NCI-H187 treated with DMSO at 0.1 percent for 48 hours (cell line): ENCODE measurements at places on chromosomes 6 and 20.
A peak's percentile ranks its signal among the peaks of the same experiment; 100 is the strongest.

DNA sequence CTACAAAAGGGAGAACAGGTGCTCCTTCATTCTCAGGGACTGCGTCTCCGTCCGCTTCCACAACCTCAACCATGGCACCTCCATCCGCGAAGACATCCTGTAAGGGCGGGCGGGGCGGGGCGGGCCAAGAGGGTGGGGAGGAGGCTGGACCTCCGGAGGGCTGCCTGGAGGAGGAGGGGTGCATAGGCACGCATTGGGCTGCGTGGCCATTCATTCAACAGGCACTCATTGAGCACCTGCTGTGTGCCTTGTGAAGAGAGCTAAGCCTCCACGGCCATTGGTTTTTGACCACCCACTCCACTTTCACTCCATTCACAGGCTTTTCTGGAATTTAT lies 435 bp downstream of the ZSWIM3 start:
- DNase-seq, result no peak

DNA sequence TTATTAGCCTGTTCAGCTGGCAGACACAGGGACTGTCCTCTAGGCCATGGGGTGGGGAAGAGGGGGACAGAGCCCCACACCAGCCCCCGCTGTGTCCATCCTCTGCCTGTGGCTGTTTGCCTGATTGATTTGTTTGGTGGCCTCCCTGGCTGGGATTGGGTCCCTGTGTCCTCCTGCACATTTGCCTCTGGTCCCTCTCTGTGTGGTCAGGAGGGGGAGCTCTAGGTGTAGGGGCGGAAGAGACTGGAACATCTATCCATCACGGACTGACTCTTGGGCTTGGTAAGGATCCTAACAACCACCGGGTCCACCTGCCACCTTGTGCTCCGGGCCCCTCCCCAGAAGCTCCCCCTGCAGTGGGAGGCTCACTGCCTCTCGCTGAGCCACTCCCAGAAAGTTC lies 38.4 kb upstream of the CCDC167 start:
- DNase-seq, result no peak

GRCh38 chr20:38250609-38251008 lies 9.9 kb downstream of the KIAA1755 start:
- DNase-seq, result no peak

DNA sequence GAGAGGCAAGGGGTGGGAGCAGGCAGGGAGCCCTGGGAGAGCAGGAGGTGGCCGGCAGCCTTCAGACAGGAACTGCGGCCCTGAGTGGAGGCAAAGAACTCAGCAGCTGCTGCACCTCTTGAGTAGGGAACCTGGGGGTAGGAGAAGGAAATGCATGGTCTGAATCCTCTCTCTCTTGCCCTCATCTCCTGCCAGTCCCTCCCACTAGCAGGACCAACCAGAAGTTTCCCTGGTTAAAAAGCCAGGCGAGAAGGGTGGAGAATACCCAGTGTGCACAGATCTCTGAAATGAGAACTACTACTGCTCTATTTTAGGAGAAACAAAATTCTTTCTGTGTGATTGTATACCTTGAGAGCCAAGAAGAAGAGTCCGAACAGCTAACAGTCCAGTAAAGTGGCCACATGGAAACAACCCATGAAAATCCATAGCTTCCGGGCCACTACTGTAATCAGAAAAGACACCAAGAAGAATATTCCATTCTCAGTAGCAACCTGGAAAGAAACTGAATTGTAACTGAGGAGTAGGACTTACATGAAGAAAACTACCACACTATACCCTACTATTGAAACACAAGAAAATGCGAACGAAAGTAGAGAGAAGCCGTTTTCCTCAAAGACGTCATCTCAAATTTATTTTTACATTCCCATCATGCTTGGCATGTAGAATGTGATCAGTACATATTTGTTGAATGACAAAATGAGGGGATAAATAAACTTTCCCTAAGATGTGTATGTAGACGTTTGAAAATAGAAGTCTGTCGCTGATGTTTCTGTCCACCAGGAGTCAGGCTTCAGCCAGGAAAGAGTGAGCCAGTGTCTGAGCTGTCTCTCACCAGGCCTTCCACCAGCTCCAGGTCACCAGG lies 25.6 kb downstream of the WRNIP1 start:
- no peak for DNase-seq

- no peak for DNase-seq
Measured at GRCh38 chr6:62262283-62262682, 23.7 kb downstream of the KHDRBS2 start.

- no peak for DNase-seq
Measured at GRCh38 chr20:3398681-3399252, 8.7 kb downstream of the DNAAF9 start.

DNA sequence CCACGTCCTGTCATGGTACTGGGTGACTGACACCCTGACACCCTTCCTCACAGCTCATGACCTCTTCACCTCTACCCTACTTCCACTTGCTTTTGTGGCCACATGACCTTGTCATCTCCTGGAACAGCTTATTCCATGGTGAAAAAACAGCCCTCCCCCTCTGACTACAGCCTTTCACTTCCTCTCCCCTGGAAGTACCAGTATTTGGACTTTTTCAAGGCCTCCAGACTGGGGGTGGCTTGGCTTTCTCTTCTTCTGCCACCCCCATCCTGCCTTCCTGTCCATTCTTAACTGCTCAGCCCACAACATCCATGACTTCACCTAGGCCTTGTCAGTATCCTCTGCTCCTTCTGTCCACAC lies 168.4 kb downstream of the CARMIL1 start:
- DNase-seq, result no peak

DNA sequence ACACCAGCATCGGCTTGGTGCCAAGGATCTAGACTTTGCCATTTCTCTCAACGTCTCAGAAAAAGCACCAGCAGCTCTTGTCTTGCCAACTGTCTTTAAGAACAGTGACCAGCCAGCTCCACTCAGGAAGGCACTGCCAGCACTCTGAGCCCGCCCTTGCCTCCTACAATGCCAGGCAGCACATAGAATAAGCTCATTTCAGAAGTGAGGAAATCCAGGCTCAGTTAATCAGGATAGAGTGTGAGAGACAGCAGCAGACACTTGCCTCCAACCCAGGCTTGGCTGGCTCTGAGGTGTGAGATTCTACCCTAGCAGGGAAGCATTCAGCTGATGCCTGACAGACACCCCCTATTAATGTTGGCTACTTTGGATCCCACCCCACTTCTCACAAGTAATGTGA lies 4.3 kb upstream of the SYNDIG1 start:
- no peak for DNase-seq

GRCh38 chr6:143675946-143676345 lies 1.8 kb upstream of the PHACTR2 start:
- DNase-seq, result no peak

DNA sequence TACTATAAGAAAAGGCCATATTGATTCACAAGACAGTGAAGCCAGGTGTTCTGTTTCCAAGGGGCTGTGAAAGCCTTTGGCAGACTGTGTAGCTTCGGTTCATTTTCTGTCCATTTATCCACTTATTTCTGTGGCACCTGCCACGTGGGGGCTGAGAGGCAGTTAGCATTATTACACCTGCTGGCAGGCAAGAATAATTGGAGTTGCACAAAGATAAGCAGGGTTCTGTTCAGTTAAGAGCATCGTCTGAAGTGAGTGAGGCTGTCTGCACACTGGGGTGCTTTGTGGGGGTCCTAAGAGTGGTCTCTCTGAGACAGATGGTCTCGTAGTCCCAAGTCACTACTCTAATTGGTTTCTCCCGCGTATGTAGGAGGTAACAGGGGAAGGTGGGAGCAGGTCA lies 60.6 kb upstream of the CCN6 start:
- DNase-seq, result peak; percentile 45

- DNase-seq, result no peak
Measured at GRCh38 chr6:169274781-169275180, 21.1 kb upstream of the THBS2 start.

GRCh38 chr6:44044154-44044539 lies 83.1 kb downstream of the MRPL14 start:
- DNase-seq, result no peak

- DNase-seq, result no peak
Measured at GRCh38 chr20:52312132-52312729, 120.7 kb upstream of the ZFP64 start.

DNA sequence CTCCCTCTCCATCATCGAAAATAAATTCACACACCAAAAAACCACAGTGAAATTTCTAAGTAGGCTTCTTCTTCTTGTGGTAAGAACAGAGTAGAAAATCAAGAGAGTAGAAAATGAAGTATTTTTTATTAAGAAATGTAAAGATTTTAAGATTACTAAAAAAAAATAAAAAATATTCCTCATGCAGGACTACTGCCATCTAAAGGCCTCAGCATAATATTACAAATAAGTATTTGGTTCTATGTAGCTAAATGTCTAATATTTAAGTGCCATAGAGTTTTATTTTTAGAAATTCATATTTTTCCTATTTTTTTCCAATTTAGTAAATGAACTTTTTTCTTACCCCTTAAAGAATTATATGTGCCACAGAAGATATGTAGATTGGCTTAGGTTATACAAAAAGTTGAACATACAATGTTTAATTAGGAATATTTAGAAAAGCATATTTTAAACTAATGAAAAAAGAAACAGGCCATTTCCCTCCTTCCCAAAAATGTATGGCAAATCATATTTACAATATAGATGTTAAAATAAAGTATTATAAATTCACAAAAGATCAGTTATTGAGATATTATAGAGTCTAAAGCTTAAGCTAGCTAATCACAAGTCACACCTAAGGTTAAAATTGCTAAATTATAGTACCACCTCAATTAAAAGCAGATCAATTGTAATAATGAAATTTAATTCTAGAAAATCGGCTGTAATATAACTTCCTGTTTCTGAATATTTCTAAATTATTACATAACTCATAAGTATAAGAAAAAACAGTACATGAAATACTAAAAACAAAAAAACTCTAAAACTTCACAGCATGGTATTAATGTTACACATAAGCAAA lies 3.5 kb upstream of the NT5DC1 start:
- DNase-seq, result no peak

- no peak for DNase-seq
Measured at GRCh38 chr6:84280030-84280429, 52.6 kb upstream of the CEP162 start.

DNA sequence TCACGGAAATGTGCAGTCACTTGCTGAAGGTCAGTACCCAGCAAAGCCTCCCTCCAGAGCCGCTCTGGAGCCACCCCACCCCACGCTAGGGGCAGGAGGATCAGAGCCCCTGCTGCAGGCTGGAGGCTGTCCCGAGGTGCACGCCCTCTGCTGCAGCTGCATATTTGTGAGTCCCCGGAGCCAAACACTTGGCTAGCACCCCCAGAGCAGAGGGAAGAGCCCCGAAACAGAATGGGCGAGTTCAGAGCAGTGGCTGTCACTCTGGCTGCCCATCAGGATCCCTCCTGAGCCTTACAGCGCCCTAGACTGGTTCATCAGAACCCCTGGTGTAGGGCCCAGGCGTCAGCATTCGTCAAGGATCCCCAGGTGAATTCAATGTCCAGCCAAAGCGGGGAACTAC lies 9.5 kb upstream of the TULP1 start:
- no peak for DNase-seq

DNA sequence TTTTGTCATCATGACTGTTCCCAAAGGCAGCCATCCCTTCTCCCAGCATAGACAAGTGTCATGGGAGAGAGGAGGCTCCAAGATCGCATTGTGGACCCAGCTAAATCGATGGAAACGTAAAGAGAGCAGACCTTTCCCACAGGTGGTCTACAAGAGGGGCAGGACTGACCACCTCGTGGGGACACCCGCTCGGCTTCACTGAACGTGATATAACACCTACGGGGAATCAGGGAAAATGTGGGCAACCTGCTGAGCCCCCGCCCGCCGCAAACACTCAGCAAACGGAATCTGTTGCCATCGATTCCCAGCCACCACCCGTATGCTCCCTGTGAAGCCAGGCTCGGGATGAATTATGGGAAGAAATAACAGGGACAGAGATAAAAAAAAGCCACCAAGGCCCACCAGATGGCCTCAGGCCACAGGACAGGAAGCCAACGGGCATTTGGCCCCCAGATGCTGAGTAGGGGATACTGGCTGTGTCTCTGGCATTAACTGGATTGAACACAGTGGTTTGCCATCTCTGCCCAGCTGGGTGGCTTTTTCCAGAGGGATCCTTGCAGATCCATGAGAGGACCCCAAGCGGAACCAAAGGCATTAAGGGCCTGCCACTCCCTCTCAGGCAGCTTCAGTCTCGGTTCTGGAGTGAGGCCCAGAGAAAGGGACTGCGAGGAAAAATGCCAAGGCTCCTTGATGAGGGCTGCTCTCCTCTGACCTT lies 44.4 kb downstream of the BMP7 start:
- DNase-seq, result no peak

DNA sequence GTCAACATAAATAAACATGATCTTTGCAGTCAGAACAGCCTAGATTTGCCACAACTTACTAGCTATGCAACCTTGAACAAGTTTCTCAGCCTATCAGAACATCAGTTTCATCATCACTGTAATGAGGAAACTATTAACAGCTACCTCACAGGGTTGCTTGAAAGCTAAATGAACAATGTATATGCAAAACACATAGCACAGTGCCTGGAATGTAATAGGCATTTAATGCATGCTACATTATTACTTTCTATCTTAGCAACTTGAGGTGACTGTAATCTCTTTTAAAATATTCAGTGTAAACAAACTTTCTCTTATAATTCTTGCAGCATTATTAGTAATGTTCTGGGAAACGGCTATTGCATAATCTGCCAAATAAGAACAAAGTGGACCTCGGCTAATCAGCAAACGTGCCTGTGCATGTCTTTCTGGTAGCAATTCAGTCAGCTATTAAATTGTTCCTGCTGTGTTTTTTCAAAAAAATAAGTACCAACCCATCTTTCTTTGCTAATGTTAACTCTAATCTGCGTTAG lies 61.5 kb downstream of the SYNE1 start:
- no peak for DNase-seq

- DNase-seq, result no peak
Measured at GRCh38 chr6:5155906-5156305, 70.8 kb downstream of the PPP1R3G start.

GRCh38 chr6:87728706-87729105 lies 26.7 kb upstream of the AKIRIN2 start:
- DNase-seq, result no peak

- no peak for DNase-seq
Measured at GRCh38 chr6:157233686-157234085, 89.6 kb downstream of the TMEM242 start.

- DNase-seq, result no peak
Measured at GRCh38 chr6:146949425-146949824, 254.8 kb upstream of the STXBP5 start.
